Astrocyte (in vitro differentiated cells and primary cell): ENCODE measurements at places on chromosomes 16 and 17.

- DNase-seq: no peak
Observed at GRCh38 chr17:73795730-73796129, 151.5 kb upstream of the SDK2 start.

DNA sequence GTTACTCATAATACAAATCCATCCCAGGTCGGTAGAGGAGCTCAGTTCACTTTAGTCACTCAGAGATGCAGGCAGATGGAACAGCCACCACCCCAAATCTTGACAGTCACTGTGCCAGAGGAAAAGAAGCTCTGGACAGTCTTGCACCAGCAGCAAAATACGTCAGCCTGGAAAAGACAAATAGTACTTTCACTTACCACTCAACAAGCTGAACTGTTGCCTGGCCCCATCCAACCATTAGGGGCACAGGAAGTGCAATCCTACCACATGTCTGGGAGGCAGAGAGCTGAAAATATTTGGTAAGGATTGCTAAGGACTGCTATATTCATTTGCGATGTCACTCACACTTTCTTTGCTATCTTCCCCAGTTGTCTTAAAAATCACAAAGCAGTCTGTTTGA is 239.1 kb upstream of the TOX3 start:
- no peak for DNase-seq

GRCh38 chr17:57551321-57552079 is 193.6 kb downstream of the CCDC182 start:
- DNase-seq: no peak

GRCh38 chr16:88819126-88819525 is 7.4 kb upstream of the APRT start:
- no peak for DNase-seq

- no peak for DNase-seq
Observed at GRCh38 chr17:63775420-63775819, 1.4 kb downstream of the DDX42 start.

DNA sequence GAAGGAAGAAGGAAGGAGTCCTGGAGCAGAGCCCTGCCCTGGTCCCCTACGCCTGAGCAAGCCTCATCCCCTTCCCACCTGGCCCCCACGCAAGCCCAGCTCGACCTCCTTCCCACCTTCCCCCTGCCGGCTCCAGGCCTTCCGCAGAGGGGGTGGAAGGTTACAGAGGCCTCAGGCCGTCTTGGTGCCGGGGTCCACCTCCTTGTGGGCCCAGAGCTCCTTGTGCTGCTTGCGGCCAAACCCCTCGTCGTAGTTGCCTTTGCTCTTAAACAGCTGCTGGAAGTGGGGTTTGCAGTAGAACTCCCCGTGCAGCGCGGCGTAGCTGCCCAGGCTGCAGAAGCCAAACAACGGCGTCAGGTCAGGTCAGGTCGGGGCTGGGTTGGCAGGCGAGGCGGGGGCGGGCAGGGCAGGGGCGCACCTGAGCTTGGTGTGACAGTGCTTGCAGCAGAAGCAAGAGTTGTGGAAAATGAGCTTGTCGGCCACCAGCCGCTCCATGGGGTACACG is 1.5 kb downstream of the LIMD2 start:
- no peak for DNase-seq

GRCh38 chr17:56320443-56320842 is 167.2 kb downstream of the ANKFN1 start:
- no peak for DNase-seq

GRCh38 chr16:23378256-23378655 is 74.7 kb downstream of the COG7 start:
- DNase-seq: no peak

- no peak for DNase-seq
Observed at GRCh38 chr17:76333673-76334505, 19.8 kb downstream of the PRPSAP1 start.

- no peak for DNase-seq
Observed at GRCh38 chr17:15270628-15271381, 5.7 kb upstream of the PMP22 start.

DNA sequence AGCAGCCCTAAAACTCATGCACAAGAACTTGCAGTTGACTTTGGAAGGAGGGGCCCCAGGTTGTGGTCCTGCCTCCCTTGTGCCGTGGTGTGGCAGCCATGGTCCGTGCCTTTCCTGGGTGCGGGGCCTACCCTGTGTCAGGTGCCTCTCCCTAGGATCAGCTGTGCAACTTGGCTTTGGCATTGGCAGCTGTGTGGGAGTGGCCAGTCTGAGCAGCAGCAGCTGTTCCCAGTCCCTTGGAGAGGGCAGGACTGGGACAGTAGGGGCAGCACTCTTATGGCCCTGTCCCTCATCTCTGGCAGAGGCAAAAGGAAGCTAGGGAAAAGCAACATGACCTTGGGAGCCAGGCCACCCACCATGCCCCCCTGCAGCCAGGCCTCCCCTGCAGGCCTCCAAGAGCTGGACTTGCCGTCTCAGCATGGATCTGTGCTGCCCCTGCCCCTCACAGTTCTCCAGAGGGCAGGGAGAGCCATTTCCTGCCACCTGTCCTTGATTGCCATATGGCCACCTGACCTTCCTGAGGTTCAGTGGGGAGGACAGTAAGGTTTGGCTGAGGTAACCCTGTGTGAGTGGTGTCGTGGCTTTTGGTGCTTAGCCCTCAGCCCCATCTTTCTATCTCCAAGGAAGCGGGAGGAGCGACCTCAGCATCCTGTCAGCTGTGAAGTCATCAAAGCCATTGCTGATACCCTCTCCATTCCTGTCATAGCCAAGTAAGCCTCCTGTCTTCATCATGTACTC is 15.5 kb upstream of the NFATC3 start:
- no peak for DNase-seq

DNA sequence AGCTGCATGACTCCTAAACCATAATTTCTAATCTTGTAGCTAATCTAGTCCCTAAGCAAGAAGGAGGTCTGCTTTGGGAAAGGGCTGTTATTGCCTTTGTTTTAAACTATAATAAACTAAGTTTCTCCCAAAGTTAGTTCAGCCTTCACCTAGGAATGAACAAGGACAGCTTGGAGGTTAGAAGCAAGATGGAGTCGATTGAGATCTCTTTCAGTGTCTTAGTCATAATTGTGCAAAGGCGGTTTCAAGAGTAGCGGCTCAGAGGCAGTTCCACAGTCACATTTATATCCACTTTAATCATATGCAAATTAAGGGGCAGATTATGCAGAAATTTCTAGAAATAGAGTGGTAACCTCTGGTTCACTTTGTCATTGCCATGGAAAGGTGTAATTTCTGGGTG is 17.4 kb downstream of the DRC7 start:
- no peak for DNase-seq

- peak; percentile 73 for DNase-seq
Observed at GRCh38 chr17:77308861-77309726, 168.3 kb downstream of the SEC14L1 start.

DNA sequence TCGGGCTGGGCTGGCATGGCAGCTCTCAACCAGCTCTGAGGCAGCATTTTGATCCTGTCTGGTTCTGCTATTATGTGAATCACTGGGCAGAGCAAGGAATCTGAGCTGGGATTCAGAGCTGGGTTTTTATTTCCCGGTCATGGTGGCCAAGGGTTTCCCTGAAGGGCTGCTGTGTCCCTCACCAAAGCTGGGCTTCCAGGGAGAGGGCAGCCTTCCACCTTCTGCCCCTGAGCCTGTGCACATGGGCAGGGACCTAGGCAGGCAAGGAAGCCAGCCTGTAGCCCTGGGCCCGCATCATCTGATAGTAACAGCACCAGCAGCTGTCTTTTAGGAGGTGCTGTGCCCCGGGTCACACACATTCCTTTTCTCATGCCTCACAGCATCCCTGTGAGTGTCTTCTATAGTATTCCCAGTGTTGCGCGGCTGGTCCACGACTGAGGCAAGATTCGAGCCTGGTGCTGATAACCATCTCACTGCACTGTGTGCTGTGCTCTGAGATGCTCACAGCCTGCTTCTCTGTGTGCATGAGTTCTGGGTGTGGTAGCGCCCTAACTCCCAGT is 85.3 kb upstream of the PLCG2 start:
- peak; percentile 53 for DNase-seq

- no peak for DNase-seq
Observed at GRCh38 chr16:974001-974601, 3.3 kb upstream of the LMF1 start.

GRCh38 chr16:31440516-31441184 is 1.9 kb downstream of the ZNF843 start:
- no peak for DNase-seq

- DNase-seq: no peak
Observed at GRCh38 chr17:81347437-81347836, 47.8 kb upstream of the BAHCC1 start.

DNA sequence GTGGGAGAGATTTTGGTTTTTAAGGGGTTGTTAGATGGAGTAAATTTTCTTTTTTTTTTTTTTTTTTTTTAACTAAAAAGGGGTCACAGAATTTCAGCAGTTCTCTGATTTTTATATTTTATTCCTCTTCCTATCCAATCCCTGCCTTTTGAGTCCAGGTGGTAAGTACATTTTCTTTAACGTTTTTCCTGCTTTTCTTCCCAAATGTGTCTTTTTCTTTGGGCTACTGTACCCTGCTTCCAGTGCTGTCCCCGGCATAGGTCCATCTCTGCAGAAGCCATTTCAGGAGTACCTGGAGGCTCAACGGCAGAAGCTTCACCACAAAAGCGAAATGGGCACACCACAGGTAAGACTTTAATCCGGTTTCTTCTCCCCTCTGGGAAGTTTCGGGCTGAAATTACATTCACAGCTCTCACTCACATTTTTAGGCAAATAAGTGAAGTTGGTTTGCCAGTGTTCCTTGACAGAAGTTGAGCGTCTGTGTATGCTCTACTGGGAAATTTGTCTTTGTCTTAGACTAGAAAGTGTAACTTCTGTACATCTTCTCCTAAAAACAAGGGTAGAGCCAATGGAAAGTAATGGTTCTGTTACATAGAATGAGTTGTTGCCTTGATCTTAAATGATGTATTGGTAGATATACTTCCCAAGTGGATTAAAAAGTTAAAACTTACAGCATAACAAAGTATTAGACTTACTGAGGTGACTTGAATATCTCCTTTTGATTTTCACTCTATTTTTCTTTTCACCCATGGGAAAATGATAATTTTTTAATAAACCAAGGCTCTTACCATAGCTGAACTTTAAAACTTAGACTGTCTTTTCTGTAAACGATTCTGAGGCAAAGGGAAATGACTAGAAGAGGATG is 54.5 kb downstream of the TUBD1 start:
- DNase-seq: no peak

DNA sequence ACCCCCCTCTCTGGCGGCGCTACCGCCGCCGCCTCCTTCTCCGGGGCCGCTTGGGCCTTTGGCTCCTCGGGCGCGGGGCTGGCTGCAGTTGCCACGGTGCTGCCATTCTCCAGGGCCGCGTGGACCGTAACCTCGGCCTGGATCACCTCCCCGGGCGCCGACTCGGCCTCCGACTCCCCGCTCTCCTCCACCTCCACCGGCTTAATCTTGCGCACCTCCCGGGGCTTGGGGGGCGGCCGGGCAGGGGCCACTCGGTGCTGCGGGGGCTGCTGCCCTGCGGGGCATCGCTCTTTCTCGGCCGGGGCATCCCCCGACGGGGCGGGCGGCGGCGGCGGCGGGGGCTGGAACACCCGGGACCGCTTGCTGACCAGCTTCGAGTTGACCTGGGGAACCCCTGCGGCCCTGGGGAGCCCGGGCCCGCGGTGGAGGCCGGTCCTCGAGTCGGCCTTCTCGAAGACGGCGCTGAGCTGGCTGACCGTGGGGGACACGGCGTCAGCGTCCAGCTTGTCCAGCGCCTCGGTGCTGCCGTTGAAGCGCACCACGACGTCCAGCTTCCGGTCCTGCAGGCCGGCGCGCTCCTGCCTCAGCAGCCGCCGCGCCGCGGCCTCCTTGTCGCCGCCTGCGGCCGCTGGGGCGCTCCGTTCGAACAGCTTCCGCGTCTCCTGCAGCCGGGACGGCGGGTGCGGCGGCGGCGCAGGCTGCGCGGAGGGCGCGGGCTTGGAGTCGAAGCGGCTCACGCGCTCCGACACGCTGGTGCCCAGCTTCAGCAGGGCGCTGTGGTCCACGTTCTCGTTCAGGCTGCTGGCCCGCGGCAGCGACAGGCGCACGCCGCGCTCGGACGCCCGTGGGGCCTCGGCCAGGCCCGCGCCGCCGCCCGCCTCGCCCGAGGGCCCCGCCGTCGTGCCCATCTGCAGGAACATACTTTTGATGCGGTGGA is 792 bp downstream of the PPP1R9B start:
- peak; percentile 37 for DNase-seq

DNA sequence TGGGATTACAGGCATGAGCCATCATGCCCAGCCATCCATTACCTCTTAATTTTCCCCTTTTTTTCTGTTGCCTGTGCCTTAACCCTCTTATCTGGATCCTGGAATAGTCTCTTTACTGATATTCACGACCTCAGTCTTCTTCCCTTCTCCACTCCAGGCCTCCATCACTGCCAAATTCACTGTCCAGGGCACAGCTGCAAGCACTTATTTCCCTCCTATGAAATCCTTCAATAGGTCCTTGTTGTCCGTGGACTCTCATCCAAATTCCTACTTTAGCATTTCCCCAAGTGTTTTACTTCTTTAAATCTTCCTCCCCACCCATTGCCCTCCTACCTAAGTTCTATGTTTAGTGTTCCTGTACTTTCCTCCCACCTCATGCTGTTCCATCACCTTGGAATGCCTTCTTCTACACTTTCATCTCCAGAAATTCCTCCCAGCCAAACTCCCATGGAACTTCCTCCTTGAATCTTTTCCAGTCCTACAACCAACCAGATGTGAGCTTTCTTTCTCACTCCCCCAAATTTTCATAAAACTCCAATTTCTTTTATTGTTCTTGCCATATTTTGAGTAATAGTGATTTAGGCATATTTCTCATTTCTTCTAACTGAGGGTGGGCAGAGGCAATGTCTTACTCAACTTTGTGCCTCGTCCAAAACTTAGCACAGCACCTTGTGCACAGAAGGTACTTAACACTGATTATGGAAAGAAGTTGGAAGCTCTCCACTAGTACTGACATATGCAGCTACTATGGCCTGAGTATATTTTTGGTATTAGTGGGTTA is 35.3 kb downstream of the FAM20A start:
- DNase-seq: no peak

DNA sequence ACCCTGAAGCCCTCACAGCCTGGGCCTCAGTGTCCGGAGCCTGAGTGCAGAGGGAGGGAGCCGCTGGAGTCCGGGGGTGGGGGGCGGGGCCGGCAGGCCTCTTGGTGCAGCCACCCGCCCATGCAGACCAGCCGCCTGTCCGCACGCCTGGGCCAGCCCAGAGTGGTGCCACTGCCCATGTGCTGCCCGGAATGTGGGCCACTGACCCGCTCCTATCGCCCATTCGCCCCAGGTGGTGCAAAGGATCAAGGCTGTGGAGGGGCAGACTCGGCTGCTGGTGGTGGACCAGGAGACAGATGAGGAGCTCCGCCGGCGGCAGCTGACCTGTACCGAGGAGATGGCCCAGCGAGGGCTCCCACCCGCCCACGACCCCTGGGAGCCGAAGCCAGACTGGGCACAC is 2.6 kb downstream of the NHERF2 start:
- DNase-seq: no peak

- DNase-seq: peak; percentile 55
Observed at GRCh38 chr17:40341808-40342503, 22.6 kb downstream of the GJD3 start.

- no peak for DNase-seq
Observed at GRCh38 chr16:84055801-84056634, 13.4 kb upstream of the SLC38A8 start.
